Mammary epithelial cell (primary cell): ENCODE measurements at places on chromosomes 3 and 15.

- peak; percentile 45 for DNase-seq
Observed at GRCh38 chr3:111588527-111588926, 6.6 kb downstream of the ZBED2 start.

DNA sequence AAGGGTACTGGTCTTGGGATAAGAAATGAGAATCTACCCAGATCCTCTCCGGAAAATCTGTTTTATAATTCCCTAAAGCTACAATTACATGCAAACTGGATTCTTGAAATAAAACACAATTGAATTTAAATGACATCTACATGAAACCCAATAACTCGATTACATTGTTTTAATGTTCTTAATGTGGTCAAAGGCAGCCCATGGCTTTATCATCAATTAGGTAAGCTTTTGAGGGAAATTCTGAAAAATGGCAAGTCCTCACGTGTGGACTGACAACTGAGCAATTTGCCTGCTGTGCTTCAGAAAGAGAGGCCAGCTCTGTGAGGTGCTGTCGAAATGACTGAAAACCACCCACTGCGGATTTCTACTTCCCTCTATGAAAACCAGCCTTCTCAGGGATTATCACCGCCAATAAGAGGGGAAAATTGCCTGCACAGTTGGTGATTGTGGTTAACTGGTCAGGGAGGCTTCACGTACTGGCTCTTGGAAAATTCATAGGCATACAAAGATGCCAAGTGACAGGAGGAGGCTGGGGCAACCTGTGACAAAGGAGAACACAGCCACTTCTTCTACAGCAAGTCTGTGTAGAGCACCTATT lies 200.8 kb upstream of the SLCO3A1 start:
- no peak for DNase-seq

DNA sequence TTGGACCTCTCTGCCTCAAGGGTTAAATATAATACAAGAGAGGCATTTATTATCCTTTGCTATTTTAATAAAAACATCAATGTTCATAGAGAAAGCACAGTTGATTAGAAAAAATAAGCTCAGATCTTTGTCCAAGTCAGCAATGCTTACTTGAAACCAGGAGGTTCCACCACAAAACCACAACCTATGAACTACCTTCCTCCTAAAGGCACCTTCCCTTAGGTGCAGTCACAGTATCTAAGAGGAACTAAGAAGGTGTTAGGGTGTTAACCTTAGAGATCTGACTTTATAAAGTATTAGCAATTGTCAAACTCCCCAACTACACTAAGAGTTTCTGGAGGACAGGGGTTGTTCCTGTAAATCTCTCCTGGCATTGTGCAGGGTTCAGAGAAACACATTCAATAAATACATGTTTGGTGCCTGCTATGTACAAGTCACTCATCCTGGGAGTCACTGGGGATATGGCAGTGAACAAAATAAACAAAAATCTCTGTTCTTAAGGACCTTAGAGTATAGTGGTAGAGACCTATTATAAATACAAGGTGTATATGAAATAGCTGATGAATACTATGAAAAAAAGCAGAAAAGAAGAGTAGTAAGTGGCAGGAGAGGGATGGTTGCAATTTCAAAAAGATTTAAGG lies 208.6 kb downstream of the NFKBIZ start:
- DNase-seq = peak; percentile 44

GRCh38 chr3:157136647-157137387 lies 23.1 kb downstream of the CCNL1 start:
- peak; percentile 81 for DNase-seq

DNA sequence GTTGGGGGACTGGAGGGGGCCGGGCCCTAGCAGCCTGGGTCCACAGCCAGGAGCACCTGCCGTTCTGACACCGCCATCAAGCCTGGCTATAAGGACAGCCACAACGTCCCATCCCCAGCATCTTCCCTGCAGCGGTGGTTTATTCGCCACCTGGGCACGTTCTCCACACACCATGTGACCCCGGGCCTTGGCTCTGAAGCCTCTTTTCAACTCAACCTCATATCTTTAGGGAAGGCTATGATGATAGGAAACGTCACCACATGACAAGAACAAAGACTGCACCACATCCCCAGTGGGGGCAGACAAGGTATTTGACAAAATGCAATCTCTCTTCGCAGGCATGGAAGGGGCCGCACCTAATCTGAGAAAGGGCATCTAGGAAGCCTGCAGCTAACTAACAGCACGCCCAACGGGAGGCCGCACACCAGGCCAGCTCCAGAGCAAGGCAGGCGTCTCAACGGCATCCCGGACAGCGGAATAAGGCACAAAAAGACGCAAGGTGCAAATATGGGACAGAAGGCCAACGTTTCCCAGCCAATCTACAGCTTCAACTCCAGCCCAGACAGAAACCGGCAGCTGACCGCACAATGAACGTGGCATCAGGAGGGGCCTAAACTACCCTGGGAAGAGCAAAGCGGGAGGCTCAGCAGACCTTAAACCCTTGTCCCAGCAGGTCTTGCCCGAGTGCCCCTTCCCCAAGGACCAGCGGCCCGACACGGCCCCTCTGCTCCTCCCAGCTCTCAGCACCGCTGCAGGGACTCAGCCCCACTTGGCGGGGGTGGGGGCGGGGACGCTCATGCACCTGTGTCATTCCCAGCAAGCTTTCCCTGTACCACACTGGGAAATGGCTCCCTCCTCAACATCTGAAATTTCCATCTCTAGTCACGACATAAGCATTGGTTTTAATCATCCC lies 41.9 kb downstream of the NIPA2 start:
- no peak for DNase-seq

DNA sequence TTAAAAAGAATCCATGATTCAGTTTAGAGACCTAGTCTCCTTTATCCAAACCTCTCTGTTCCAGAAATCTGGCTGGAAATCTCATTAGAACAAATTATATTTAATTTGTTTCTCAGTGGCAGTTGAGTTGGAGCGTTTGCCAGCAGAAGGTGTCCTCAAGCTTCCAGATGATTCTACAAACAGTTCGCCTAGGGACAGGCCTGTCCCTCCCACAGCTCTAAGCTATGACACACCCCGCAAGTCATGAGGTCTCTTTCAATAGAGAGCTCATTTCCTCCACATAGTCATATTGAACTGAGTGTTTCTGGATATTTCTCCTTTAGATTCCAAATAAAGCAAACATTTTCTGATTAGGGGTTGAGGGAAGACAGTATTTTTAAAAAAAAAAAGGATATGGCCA lies 230.3 kb downstream of the ATP8B4 start:
- no peak for DNase-seq

GRCh38 chr3:61579685-61580084 lies 18.3 kb downstream of the PTPRG start:
- no peak for DNase-seq

DNA sequence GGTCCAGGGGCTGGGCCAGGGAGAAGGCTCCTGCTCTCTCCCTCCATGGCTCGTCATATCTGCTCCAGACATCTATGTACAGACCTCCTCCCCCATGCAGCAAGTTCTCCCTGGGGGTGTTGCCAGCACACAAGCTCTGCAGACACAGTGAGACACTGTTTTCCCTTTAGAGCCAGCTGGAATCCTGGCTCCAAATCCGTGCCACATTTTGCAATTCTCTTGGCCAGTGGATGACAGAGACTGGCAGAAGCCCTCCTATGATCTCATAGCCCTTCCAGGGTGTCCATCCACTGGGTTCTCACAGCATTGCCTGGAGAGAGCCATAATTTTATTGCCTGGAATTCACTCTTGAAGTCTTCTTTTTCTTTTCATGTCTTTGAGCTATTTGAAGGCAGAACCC lies 203.9 kb downstream of the TLE3 start:
- peak; percentile 12 for DNase-seq
